ENCODE measurements at places on chromosomes 2 and 18.
A peak's percentile ranks its signal among the peaks of the same experiment; 100 is the strongest.

GRCh38 chr2:241668839-241669238 lies 17.8 kb downstream of the DTYMK start:
- no peak for DNase-seq

GRCh38 chr2:38875227-38875575 lies 533 bp downstream of the DHX57 start:
- DNase-seq = no peak

DNA sequence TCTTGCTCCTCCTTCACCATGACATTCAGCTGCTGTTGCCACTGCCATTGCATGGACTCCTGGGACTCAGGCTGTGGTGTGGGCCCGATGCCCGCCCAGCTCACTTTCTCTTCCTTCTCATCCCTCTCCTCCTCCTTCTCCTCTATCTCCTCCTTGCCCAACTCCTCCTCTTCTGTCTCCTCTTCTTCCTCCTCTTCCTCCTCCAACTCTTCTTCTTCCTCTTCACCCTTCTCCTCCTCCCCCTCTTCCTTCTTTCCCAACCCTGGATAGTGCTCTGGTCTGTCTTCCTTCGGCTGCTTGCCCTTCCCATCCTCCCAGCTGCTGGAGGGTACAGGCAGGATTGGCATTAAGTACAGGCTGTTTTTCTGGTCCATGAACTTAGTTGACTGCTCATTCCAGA lies 10.8 kb upstream of the CRYBA2 start:
- DNase-seq = no peak

DNA sequence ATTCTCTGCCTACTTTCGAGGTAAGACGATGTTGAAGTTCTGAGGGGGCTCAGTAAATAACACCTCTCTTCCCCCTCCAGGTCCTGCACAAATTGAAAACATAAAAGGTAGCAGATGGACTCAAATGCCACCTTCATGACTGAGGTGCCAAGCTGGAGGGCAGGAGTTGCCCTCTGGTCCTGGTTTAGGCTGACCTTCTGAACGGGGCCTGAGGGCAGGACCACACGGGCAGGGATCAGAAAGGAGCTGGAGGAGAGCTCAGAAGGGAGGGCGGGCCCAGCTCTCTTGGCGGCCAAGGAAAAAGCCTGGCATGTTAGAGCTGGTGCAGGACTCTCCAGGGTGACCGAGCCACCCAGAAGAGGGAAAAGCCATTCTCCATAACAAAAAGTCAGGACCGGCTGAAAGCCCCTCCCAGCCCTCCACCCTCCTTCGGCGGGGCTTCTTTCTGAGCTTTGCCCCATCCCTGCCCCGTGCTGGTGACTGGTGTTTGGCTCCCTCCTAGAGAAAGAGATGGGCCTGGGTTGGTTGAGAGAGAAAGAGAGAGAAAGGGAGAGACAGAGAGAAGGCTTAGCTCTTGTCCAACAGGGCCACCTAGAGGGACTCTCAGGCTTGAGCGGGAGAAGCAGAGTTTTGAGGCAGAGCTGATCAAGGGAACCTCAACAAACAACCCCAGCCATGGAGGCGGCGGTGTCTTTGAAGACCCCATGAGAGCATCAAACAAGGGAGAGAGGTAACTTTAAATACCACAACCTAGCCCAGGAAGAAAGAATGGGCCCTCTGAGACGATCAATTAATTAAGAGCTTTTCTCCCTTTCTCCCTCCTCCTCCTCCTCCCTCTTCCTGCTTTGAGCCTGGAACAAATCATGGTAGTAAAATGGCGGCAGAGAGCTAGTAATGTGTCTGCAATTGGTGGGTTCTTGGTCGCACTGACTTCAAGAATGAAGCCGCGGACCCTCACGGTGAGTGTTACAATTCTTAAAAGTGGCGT lies 50.8 kb downstream of the WIPF1 start:
- DNase-seq = peak; percentile 15

DNA sequence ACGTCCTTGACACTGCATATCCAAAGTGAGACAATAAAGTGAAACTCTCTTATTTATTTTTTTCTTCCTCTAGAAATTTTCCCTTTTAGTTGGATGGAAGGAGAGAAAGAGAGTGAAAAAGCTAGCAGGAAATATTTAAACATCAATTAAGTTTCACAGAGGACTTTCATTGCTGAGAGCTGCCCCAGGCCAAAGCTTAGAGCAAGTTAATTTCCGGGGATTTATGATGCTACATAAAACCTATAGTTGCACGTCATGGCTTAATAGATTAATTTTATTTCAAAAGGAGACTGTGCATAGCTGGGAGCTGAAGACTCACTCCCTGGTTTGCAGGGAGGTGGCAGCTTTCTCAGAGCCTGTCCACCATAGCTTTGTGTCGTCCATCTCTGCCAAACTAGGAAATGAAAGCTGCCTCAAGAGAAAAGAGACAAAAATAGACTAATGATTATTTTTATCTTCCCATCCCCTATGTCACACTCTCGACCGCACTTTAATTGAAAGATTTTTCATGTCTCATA lies 323.3 kb upstream of the RAB6C start:
- DNase-seq = no peak

Measured in hematopoietic multipotent progenitor cell treated with erythropoietin and hydrocortisone succinate and interleukin-3 and kit ligand, for 17 days (in vitro differentiated cells).